ENCODE measurements at places on chromosomes 2 and 18.

- no peak for DNase-seq
Measured at GRCh38 chr18:59821983-59822382, 77.8 kb upstream of the PMAIP1 start.

GRCh38 chr2:58767828-58768714, 526.9 kb upstream of the FANCL start:
- no peak for DNase-seq

GRCh38 chr18:23690505-23691068, 1.3 kb downstream of the LAMA3 start:
- DNase-seq: no peak

DNA sequence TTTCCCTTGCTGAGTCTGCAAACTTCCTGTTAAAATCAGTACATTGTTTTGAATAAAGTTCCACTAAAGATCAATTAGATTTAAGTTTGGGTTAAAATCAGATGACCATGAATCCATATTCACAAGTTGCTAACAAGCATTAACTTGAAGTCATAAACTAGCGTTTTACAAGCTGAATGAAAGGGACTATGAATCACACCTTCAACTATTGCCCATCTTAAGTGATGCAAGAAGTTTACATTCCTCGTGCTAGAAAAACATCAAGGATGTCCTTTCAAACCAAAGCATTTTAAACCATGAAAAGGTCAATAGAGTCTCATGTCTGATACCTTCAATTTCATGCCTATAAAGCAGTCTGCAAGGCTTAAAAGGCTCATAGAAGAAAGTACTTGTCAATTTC, 257.2 kb upstream of the SYT4 start:
- no peak for DNase-seq

- DNase-seq: no peak
Measured at GRCh38 chr2:72278046-72278445, 130.4 kb upstream of the CYP26B1 start.
